ENCODE measurements at places on chromosomes 2 and 18.

DNA sequence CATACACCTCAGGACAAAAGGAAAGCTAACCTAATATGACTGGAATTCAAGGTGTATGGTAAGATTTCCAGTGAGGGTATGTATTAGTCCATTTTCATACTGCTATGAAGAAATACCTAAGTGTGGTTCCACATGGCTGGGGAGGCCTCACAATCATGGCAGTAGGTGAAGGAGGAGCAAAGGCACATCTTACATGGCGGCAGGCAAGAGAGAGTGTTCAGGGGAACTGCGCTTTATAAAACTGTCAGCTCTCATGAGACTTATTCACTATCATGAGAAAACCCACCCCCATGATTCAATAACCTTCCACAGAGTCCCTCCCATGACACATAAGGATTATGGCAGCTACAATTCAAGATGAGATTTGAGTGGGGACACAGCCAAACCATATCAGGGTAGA, 186.0 kb downstream of the PLCL1 start:
- no peak for DNase-seq

- no peak for DNase-seq
Observed at GRCh38 chr2:3413697-3414096, 34.2 kb downstream of the TRAPPC12 start.

GRCh38 chr2:237752761-237753165, 45.8 kb upstream of the RBM44 start:
- DNase-seq = no peak

GRCh38 chr2:35116151-35116550, 1239.4 kb upstream of the CRIM1 start:
- no peak for DNase-seq

GRCh38 chr18:45084206-45084605, 403.5 kb downstream of the SETBP1 start:
- no peak for DNase-seq

DNA sequence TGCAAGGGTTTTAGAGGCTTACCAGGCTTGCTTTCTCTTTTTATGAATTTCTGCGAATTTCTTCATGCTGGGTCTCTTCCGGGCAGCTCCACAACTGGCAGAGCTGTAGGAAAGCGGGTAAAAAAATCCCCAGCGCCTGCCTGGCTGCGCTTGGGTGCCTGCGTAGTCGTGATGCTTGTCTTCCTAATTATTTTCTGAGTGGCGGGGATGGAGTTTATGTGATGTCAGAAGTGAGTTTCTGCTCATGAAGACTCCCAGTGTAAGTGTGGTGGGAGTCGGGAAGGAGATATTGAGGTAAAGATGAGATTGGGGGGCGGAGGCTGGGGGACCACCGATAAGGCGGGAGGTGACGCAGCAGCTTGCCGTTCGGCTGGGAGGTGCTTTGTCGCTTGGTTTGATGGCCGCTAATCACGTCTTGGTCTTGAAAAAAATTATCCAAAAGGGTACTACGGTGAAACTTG, 229.8 kb downstream of the LDLRAD4 start:
- no peak for DNase-seq

DNA sequence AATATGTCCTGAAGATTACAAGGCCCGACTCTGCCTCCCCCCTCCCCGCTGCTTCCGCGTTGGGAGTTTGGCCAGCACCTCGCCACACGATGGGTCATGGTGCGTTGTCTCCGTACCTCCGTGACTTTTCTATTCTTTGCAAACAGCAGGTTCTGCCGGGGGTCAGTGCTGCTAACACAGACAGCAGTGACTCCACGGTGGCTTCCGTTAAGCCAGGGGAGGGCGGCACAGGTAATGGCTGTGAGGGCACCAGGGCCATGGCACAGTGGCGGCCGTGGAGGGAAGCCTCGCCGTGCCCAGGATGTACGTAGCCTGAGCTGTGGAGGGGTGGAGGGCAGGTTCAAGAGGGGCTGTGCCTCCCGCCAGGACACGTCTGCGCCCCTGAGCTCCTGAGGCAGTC, 115.5 kb downstream of the NFATC1 start:
- no peak for DNase-seq

All from eye (tissue), 1 donor.